ENCODE measurements at places on chromosomes 16 and 17.

- DNase-seq, result no peak
Measured at GRCh38 chr17:18206962-18207361, 18.5 kb upstream of the LLGL1 start.

DNA sequence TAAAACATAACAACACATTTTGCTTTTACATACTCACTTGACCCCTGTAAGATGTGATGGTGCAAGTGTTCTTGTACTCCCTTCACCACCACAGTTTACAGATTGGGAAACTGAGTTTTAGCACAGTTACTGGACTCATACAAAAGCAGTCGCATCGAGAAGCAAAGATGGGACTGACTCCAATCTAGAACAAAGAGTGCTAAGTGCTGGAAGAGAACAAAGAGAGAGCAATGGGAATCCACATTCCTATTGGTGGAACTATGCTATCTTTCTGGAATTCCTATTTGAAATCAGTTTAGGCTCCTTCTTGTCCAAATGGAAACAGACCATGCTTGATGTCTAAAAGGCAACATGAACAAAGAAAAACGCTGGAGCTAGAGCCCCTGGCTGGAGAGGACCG is 9.1 kb downstream of the TOM1L2 start:
- no peak for DNase-seq

DNA sequence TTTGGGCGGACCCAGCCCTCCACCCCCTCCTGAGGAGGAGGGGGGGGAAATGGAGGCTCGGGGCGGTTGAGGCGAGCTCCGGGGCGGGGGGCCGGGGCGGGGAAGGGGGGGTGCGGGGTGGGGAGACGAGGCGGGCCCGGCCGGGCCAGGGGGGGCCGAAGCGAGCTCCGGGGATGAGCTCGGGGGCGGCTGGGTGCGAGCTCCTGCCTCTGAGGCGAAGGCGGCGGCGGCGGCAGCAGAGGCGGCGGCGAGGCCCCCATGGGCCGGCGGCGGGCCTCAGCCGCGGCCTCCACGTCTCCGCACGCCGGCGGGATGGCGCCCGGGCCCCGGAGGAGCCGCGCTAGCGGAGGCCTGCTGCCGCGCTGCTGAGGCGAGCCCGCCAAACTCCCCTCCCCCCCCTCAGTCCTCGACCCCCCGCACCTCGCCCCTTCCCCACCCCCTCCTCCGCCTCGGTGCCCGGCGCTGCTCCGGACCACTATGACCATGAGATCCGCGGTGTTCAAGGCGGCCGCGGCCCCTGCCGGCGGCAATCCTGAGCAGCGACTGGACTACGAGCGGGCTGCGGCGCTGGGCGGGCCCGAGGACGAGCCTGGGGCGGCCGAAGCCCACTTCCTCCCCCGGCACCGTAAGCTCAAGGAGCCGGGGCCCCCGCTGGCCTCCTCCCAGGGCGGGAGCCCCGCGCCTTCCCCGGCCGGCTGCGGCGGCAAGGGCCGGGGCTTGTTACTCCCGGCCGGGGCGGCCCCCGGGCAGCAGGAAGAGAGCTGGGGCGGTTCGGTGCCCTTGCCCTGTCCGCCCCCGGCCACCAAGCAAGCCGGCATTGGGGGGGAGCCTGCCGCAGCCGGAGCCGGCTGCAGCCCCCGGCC is 596 bp downstream of the MSL1 start:
- DNase-seq, result no peak

GRCh38 chr17:39962642-39963220 is at the start of gene GSDMA:
Gene GSDMA, plus strand, starts transcription at chr17:39963004. Its CDS starts 2,684 bp downstream, at chr17:39965688.
- DNase-seq, result no peak

DNA sequence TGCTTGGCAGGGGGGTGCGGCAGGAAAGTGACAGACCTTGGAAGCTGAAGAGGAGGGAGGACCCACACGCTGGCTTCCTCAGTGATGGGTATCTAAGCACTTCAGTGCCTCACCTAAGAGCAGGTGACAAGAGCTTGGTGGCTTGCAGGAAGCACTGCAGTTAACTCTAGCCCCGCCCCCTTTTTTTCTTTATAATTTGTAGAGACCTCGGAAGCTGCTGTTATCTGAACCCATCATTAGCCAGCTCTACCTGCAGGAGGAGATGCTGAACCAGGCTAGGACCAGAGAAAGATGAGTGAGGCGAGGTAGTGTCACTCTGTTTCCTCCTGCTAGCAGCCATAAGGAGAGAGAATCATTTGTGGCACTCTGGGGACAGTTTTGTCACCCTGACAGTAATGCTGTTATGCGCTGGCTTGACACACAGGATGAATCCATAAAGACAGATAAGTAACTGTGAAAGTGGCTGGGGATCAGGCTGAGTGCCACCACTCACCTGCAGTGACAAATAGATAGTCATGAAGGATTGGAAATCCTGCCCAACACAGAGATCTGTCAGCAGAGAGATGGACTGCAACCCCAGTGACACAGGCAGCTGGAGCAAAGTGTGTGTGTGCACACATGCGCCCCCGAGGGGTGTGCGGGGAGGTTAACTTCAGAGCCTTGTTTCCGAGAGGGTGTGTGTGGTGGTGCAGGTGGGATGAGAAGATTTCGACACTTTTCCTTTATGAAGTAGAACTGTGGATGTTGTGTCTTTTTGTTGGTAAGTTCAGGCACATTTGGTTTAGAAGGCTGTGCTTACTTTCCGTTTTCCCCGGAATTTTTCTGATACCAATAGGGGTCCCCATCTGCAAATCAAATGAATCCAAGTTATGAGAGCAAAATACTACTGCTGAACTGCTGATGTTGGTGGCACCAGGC is 224.0 kb downstream of the IRX3 start:
- no peak for DNase-seq

- DNase-seq, result no peak
Measured at GRCh38 chr17:50280068-50280467, 5.8 kb downstream of the TMEM92 start.

GRCh38 chr17:65988451-65988850 is 203.5 kb downstream of the CEP112 start:
- DNase-seq, result no peak
